ENCODE measurements at places on chromosomes 7 and 10. TPM values are rescaled to one million over a fixed set of nuclear protein-coding genes. Genes with fewer than 3 reads are reported as not detected.

DNA sequence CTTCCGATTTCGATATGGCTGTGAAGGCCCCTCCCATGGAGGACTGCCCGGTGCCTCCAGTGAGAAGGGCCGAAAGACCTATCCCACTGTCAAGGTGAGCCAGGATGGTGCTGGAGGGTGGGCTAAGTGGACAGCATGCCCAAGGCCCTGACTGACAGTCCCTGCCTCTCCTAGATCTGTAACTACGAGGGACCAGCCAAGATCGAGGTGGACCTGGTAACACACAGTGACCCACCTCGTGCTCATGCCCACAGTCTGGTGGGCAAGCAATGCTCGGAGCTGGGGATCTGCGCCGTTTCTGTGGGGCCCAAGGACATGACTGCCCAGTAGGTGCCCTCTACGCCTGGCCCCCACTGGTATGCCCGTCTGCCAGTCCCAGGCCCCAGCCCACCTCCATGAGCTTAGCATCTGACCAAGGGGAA, 1.2 kb downstream of the NFKB2 start:
- no peak for DNase-seq
- peaks cover 7% of the 10 kb centered on the region for H3K4me1 ChIP-seq
- H3K27ac ChIP-seq, result no peak overlapping the region
- peak overlapping the region; percentile 89 for H3K4me3 ChIP-seq
- H3K36me3 ChIP-seq, result peaks cover 25% of the 10 kb centered on the region

- no peak overlapping the region for H3K27ac ChIP-seq
- H3K36me3 ChIP-seq, result peaks cover 87% of the 10 kb centered on the region
- peak; percentile 66 for DNase-seq
- no peak overlapping the region for H3K4me3 ChIP-seq
These were observed 123.2 kb downstream of the NRP1 start for GRCh38 chr10:33211106-33211878.

Gene PRLHR
- not detected for total RNA-seq

- no peak overlapping the region for H3K27ac ChIP-seq
- H3K4me3 ChIP-seq, result no peak overlapping the region
- no peaks in the 10 kb centered on the region for H3K36me3 ChIP-seq
These were observed 31.6 kb downstream of the NKX2-3 start for GRCh38 chr10:99564361-99564760.

GRCh38 chr10:6819301-6819700, 239.2 kb upstream of the PRKCQ start:
- no peak overlapping the region for H3K27ac ChIP-seq
- no peak overlapping the region for H3K4me3 ChIP-seq
- H3K36me3 ChIP-seq, result no peaks in the 10 kb centered on the region
- no peaks in the 10 kb centered on the region for H3K27me3 ChIP-seq
- H3K4me1 ChIP-seq, result no peaks in the 10 kb centered on the region

DNA sequence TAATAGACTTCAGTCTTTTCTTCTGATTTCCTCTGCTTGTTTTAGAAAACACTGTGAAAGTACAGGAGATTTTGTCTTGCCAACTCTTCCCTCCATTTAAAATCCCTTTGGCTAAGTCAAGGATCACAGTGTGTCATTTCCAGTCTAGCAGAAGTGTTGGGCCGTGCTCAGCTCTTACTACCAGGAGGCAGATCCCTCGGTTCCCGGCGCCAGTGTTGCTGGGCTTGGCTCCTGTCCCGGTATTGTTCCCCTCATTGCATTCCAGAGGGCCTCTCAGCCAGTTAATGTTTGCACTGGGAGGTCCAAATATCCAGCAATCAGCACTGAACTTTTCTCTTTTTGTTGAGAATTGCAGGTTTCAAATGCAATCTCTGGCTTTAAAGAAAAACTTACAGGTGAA, 612.1 kb upstream of the MGMT start:
- no peak for DNase-seq
- no peak overlapping the region for H3K27ac ChIP-seq
- H3K4me3 ChIP-seq, result no peak overlapping the region
- no peaks in the 10 kb centered on the region for H3K4me1 ChIP-seq
- no peaks in the 10 kb centered on the region for H3K27me3 ChIP-seq
